HFFc6 (cell line): ENCODE measurements at places on chromosomes 6 and 20.

GRCh38 chr6:169998457-169998856, 247.0 kb downstream of the ERMARD start:
- no peak for DNase-seq

DNA sequence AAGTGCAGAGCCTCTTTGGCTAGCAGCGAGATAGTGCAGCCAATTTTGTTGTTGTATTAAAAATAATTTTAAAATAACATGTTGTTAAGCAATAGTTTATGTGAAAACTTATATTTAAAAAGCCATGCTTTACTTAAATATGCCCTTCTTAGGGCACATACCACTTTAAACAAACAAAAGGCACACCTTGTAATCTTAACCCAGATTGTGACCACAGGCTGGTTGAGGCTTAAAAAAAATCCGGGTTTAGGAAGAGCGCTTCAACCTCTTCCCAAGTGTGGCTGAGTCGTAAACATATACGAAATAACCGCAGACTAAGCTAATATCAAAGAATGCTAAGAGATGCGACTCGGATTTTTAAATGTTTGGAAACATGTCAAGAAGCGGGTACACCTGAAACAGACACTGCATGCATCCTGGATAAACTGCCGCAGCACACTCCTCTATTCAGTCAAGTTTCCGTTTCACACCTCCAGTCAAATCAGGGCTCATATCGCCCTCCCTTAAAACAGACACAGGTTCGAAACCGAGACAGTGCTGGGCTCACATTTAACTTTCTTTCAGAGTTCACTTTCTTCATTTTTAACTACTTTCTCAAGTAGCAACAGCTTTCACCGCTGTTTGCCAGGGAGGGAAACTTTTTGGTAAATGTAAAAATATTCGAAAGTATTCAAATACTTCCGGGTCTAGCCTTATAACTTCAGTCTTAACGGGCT, 1.5 kb downstream of the DEK start:
- no peak for DNase-seq

- DNase-seq = no peak
These were observed 150.7 kb downstream of the RIMS1 start for GRCh38 chr6:72037006-72037405.

GRCh38 chr20:7355051-7355450, 585.2 kb downstream of the HAO1 start:
- no peak for DNase-seq

DNA sequence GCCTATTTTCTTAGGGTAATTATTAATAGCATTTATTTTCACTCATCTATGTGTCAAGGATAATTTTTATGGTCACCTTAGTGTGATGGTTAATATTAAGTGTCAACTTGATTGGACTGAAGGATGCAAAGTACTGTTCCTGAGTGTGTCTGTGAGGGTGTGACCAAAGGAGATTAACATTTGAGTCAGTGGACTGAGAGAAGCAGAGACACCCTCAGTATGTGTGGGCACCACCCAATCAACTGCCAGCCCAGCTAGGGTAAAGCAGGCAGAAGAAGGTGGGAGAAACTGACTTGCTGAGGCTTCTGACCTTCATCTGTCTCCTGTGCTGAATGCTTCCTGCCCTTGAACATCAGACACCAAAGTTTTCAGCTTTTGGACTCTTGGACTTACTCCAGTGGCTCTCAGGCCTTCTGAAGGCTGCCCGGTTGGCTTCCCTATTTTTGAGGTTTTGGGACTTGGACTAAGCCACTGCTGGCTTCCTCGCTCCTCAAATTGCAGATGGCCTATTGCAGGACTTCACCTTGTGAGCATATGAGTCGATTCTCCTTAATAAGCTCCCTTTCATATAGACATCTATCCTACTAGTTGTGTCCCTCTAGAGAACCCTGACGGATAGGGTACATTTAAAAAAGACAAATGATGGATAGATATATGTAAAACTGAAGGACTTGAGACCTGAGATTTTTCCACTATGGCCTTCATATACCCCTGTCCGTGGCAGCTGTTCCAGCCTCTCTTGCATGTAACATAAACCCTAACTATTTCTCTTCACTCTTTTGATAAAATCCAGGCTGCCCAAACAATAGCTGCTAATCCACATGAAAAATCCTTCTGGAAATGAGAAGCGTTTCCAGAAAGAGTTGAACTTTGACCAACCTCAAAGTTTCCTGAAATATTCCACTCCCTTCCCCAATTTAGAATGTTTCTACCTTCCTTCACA, 62.1 kb upstream of the RGS17 start:
- no peak for DNase-seq

- peak; percentile 100 for DNase-seq
These were observed 70.3 kb downstream of the SCAND1 start for GRCh38 chr20:35883778-35884540.

DNA sequence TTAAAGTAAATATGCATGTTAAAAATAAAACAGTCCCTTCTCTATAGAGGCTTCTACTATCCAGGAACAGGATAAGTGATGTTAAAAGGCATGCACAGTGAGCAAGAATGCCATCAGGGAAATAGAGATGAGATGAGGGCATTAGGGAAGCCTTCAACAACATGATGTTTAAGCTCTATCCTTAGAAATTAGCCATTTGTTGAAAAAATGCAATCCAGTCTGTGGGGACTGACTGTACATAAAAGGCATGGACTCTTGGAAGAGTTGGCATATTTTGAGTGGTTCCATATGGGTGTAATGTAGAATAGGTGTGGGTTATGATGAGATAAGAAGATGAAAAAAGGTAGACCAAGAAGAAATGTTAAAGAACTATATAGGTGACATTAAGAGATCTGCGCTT, 5.8 kb downstream of the KIAA0319 start:
- no peak for DNase-seq
